ENCODE measurements at places on chromosomes 3 and 15.

GRCh38 chr3:44511238-44511566 is 33.7 kb upstream of the ZNF445 start:
- no peak for DNase-seq

- DNase-seq = no peak
Measured at GRCh38 chr15:98292442-98293240, 332.1 kb downstream of the ARRDC4 start.

DNA sequence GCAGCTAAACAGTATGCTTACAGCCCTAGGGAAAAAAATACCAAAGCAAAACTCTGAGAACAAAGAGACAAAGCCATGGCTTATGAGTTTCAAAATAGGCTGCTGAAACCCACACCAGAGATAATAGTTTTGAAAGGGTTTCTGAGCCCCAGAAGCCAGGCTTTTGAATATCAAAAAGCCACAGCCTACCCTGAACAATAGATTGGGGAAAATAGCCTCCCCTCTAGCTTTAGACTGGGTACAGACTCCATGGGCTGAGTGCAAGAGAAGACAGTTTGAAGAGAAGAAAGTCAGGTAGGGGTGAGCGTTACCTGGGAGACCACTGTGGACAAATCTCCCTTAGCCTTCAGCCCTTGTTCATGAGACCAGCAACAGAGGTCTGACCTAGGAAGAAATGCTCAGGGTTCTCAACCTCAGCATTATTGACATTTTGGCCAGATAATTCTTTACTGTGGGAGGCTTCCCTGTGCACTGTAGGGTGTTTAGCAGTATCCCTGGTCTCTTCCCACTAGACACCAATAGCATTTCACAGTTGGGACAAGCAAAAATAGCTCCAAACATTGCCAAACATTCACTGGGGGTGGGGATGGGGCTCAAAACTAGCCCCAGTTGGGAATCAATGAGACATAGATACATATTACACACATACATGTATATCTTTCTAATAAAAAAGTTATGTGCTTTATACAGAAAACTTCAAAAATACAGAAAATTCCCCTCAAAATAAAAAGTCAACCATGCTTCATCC is 11.6 kb upstream of the TAFA4 start:
- no peak for DNase-seq

DNA sequence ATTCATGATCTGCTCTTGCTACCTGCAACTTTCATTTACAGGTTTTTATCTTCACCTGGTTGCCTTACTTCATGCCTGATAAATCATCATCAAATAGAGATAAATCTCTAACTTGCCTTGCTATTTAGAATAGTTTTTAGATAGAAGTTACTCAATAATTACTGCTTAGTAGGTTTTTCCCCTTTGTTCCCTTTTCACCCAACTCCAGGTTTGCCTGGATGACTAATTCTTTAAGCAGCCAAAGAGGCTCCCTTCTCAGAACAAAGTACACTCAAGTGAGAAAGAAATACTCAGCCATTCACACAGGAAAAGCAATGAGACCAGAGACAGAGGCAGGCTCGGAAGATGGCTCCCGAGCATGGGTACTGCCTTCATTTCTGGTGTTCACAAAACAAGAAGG is 268.1 kb upstream of the CRBN start:
- no peak for DNase-seq

DNA sequence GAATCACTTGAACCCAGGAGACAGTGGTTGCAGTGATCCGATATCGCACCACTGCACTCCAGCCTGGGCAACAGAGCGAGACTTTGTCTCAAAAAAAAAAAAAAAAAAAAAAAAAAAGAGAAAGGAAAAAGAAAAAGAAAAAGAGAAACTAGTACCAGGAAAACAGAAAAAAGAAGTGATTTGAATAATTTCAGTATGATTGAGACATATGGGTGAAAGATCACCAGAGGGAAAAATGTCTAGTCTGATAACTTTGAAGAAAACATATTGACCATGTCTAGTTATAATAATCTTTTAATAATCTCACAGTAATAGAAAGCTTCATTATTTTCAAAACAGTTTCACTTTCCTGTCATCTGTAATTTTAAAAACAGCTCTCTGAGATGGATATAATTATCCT is 16.4 kb downstream of the TGFBR2 start:
- no peak for DNase-seq

GRCh38 chr15:58522391-58522790 is 90.6 kb downstream of the LIPC start:
- no peak for DNase-seq

DNA sequence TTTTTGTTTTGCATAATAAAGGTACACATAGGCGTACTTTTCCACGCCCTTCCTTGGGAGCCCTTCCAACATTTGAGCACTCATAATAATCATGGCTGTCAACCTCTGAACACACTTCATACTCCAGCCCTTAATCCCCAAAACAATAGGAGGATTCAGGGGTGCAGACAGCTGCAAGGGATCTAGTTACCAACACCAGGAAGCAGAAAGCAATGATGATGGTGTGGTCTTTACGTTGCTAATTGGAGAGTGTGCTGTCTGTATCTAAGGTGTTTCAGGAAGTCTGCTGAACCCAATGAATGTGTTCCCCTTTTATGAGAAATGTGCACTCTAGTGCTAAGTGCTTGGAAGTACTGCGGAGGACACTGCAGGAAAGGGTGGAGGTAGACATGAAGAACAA is 60.3 kb upstream of the PDZRN3 start:
- no peak for DNase-seq

DNA sequence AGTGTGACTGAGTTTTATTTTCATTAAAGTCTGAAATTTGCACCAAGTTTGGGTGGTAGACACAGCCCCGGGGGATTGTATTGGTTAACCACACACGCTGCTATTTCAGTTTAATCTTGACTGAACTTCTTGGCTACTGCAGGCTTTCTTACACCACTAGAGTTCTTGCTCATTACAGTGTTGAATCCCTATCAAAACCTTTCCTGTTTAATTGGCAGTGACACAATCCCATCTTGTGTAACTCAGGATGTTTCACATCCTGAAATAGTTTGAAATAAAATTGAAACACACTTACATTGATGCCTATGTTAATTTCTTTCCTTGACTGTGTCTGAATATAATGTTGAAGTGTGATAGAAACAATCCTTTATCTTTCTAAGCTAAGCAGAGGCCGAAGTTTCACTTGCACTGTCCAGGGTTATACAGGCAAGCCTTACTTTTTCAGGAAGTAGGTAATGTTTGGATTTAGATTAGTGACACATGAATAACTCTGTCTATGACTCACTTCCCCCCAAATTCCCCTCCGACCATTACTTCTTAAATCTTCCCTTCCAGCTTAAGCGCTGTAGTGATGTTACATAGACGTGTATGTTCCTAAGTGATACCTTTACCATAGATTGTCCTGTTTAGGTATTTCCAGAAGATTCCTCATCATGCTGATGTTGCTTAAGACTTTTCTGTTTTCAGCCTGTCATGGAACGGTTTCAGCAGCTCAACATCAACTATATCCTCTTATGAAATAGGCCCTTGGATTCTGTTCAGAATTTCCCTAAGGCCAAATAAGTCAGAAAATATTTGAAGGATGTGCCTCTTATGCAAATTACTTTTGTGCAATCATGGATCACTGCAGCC is 16.8 kb downstream of the ATG7 start:
- peak; percentile 47 for DNase-seq

DNA sequence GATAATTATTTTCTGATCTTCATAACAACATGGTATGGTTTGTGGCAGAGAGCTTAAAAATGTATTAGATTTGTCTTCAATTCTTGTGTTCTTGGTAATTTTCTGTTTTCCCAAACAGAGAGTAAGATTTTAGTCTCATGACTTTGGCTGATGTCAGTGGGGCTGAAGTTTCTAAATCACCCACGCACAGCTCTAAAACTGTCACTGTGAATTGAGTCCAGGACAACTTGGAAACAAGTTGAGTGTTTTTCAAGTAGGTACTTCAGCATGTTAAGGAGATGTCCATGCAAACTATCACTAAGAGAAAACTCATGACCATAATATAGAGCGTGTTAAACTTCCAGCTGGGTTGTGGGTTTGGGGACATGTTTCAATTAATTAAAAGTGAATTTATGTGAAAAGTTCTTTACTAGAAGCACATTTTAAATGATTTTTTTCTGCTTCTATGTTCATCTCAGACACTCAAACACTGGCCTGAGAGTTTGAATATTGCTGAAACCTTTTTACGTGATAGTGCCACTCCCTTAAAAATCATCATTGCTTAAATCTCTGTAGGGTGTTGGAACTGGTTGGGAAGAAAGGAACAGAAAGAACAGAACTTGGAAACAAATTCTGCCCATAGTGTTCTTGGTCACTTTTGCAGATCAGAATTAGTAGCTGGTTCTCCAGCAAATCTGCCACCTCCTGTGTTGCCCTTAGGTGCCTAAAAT is 89.8 kb downstream of the KLHL25 start:
- DNase-seq = no peak

DNA sequence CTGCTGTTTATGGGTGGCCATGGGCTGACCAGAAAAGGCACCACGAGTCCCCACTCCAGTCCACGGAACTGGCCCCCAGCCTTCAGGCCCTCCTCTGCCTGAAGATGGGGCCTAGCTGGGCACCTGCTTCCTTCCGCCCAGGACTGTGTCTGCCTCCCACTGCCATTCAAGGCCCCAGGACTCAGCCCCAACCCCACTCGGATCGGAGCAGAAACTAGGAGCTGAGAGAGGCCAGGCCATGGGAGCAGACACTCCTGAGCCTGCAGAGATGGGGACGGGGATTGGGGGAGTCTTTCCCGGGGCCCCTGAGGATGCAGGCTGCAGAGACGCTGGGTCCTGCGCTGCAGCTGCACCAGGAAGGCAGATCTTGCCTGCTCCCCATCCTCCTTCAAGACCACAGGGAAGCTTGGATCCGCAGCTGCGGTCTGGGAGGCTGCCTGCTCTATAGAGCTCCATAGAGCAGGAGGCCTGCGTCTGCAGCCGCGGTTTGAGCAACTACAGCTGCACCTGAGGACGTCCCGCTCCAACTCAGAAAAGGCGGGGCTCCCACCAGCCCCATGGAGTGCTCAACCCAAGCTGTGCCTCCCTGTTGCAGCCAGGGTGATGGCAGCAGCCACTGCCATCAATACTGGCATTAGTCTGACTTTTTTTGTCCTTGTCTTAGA is 383.9 kb upstream of the TMCO5A start:
- no peak for DNase-seq

- DNase-seq = no peak
Measured at GRCh38 chr3:147301781-147302180, 104.6 kb downstream of the ZIC4 start.

DNA sequence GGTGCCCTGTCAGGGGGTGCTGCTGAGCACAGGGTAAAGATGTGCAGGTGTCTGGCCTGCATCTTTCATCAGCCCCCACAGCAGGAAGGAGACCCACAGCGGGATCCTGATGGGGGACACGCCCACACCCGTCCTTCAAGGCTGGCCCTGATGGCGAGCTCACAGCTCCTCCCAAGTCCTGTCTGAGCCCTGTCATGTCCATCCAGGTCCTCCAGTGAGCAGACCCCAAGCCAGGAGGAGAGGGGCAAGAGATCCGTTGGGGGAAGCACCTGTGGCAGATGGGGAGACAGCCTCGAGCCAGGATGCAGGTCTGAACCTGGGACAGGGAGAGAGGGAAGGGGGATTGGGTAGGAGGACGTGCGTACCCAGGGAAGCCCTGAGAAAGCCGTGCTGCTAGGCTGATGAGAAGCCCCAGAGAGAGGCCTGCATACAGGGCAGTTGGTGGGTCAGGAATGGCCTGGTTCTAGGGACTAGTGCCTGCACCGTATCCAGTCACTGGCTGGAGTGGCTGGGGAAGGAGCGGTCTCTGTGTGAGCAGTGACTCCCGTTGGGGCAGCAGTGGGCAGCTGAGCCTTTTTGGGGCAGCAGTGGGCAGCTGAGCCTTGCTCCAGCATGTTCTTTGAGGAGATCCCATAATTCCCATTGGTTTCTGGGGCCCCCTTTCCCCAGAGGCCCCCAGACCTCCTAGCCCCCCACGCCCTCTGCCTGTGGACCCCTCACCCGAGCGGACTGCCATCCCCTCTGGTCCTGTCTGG is 133.3 kb upstream of the MEF2A start:
- no peak for DNase-seq

GRCh38 chr3:140500473-140500872 is 177.4 kb upstream of the TRIM42 start:
- DNase-seq = no peak

- DNase-seq = no peak
Measured at GRCh38 chr3:57179580-57180410, 14.6 kb upstream of the IL17RD start.

GRCh38 chr3:69738859-69739203 is 433 bp upstream of the MITF start:
- DNase-seq = no peak

DNA sequence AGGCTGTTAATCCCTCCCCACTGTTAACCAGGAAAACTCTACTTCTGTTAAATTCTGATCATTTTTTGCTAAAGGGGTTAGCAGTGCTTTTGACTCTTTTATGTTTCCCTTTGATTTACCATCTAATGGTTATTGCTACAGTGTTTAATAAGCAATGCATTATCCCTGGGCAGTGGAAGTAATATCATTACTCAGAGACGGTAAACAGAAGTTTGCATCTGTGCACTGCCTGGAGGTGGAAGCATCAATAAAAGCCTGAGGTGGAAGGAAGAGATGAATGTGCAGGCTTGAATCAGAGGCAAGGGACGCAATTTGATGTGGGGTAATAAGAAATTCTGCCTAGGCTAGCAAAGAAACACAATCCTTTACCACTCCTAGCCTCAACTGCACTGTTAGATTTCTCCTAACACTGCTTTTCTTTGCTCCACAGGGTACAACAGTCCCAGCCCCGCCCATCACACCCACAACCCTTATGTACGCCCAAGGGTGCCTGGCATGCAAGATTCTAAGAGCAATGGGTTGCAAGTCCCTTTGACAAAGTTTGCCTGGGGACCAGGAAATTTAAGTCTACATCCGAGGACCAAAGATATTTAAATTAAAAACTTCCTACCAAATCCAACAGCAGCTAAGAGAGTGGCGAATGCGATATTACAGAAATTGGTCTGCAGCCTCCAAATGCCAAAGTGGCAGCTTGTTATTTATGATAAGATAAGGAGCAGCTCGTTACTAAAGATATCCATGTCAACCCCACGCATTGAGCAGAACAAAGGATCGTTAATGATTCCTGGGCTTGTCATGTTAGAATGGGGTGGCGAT is 261.4 kb downstream of the FHIT start:
- no peak for DNase-seq

Measured in CD4-positive, alpha-beta T cell treated with Interleukin-1 beta for 1 hour (primary cell).